PC-3 (cell line): ENCODE measurements at places on chromosomes 7 and 10. TPM values are rescaled to one million over a fixed set of nuclear protein-coding genes. Genes with fewer than 3 reads are reported as not detected.

DNA sequence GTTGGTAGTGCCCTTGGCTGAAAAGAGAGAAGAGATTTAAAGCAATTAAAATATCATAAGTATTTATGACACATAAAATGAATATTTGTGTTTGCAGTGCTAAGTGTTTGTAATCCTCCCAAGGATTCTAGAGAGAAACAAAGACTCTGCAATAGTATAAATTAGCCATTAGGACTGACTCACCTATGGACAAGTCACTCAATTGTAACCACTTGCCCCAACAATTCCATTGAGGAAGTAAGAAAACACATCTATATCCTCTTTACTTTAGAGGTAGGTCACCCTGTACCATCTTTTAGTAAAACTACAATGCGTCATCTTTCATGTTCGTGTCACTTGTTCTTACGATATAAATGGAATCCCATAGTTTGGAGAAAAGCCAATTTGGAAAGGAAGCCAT, 85.7 kb upstream of the INHBA start:
- no peaks in the 10 kb centered on the region for H3K4me1 ChIP-seq
- H3K36me3 ChIP-seq = no peaks in the 10 kb centered on the region
- no peak overlapping the region for H3K27ac ChIP-seq
- no peaks in the 10 kb centered on the region for H3K27me3 ChIP-seq
- no peak overlapping the region for H3K4me3 ChIP-seq
- DNase-seq = peak; percentile 3

GRCh38 chr10:12720217-12720981, 281.1 kb downstream of the CCDC3 start:
- no peaks in the 10 kb centered on the region for H3K36me3 ChIP-seq
- peak overlapping the region; percentile 26; the same call in 1 of the 2 replicates for H3K4me3 ChIP-seq
- DNase-seq = peak; percentile 93
- H3K27ac ChIP-seq = peak overlapping the region; percentile 95

GRCh38 chr10:28715757-28716156, 38.4 kb downstream of the BAMBI start:
- no peaks in the 10 kb centered on the region for H3K36me3 ChIP-seq
- no peak for DNase-seq
- H3K27ac ChIP-seq = no peak overlapping the region

DNA sequence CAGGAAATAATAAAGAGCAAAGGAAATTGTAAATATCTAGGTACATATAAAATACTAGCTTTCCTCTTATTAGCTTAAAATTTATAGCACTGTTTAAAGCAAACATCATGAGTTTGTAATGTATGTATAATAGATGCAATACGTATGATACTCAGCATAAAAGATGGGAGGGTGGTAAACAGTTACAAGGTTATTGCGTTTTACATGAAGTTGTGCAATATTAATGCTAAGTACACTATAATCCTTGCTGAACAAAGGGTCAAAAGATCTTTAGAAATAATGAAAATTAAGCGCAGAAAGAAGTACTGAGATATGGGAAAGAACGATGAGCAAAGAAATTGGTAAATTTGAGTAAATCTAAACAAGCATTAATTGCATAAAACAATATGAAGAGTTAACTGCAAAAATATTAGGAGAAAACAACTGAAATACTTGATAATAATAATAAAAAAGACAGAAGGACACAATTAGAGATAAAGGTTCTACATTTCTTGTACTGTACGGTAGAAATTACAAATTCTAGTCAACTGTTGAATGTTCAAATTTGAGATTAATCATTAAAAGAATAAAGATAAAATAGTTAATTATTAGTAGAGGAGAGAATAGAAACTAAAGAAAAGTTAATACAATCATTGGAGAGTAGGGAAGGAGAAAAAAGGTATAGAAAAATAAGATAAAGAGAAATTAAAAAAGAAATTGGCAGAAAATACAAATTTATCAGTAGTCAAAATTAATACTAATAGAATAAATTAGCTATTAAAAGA, 17.9 kb downstream of the C10orf67 start:
- no peak overlapping the region for H3K27ac ChIP-seq
- H3K4me1 ChIP-seq = peaks cover 3% of the 10 kb centered on the region; the same call in 1 of the 2 replicates
- DNase-seq = no peak
- H3K36me3 ChIP-seq = no peaks in the 10 kb centered on the region

- H3K4me3 ChIP-seq = no peak overlapping the region
- no peaks in the 10 kb centered on the region for H3K36me3 ChIP-seq
- peaks cover 15% of the 10 kb centered on the region for H3K27me3 ChIP-seq
These were observed 140.9 kb downstream of the TFEC start for GRCh38 chr7:115889669-115889984.

DNA sequence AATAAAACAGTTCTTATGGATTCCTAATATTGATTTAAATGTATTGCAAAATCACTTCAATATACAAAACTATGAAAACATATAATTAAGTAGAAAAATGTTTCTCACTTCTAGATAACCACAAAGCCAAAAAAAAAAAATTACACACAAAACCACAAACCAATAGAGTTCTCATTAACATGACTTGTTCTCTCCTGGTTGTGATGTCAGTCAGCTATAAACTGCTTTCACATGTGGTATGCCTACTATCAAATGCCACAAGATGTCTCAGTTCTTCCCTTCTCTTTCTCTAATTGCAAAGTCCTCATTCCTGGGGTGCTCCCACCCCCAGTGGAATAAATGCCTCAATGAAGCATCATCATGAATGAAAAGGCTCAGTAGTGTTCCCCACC, 16.6 kb downstream of the GNAI1 start:
- no peak for DNase-seq
- H3K27ac ChIP-seq = no peak overlapping the region
- H3K4me1 ChIP-seq = peaks cover 11% of the 10 kb centered on the region

DNA sequence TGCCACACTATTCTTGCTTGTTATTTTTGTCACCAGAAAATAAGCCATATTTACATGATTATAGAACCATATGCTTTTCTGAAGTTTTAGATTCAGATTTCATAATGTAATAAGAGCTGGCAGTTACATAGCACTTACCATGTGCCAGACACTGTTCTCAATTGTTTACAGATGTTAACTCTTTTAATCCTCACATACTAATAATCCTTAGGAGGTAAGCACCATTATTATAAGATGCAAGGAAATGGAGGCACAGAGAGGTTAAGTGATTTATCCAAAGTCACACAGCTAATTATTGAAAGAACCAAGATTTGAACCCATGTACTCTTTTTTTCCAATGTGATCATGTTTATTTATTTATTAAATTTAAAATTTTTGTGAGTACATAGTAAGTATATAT, 57.2 kb downstream of the CREB5 start:
- no peak overlapping the region for H3K27ac ChIP-seq
- no peaks in the 10 kb centered on the region for H3K36me3 ChIP-seq
- H3K4me1 ChIP-seq = peaks cover 14% of the 10 kb centered on the region
- no peak overlapping the region for H3K4me3 ChIP-seq

GRCh38 chr10:19663344-19663743, 152.9 kb upstream of the PLXDC2 start:
- H3K36me3 ChIP-seq = no peaks in the 10 kb centered on the region
- H3K27me3 ChIP-seq = no peaks in the 10 kb centered on the region
- H3K27ac ChIP-seq = no peak overlapping the region
- no peak overlapping the region for H3K4me3 ChIP-seq

DNA sequence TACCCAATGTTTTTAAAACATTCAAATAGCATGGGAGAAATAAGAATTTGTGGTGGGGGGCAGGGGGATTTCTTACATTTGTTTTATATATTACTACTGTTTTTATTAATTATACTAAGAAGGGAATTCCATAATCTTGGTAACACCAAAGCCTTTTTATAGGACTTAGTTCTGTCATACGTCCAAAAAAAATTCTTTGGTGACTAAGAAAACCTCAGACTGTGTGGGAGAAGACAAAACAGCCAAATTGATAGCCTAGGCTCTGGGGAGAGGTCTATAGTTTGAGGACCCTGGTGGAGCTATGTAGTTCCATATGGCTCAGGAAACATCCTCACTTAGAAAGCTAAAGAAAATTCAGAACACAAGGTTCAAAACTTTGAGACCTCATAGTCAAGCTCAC, 23.4 kb downstream of the ACSM6 start:
- H3K27me3 ChIP-seq = no peaks in the 10 kb centered on the region
- H3K4me1 ChIP-seq = peaks cover 70% of the 10 kb centered on the region
- peak; percentile 56 for DNase-seq
- H3K4me3 ChIP-seq = no peak overlapping the region
- no peaks in the 10 kb centered on the region for H3K36me3 ChIP-seq

FAM13C gene
- total RNA-seq = 0.07 and 0.63 TPM in 2 replicates
